ENCODE measurements at places on chromosomes 3 and 15.
A peak's percentile ranks its signal among the peaks of the same experiment; 100 is the strongest.

DNA sequence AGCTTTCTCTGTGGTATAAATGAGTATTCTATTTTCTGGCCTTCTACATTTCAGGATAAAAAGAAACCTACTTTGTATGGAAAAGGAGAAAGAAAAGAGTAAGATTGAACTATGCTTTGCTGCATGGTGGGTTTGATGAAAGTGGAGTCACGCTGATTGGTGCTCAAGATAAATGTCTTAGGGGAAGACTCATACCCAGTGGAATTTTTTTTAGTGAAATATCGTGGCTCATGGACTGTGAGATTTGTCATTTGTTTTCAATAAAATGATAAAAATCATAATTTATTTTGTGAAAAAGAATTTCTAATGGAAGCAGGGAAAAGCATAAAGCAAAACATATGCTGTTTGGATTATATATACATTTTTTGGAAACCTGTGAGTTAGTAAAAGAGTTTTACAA, 292.5 kb downstream of the ZPLD1 start:
- DNase-seq, result no peak

GRCh38 chr15:81013396-81013929, 12.7 kb downstream of the TLNRD1 start:
- no peak for DNase-seq

DNA sequence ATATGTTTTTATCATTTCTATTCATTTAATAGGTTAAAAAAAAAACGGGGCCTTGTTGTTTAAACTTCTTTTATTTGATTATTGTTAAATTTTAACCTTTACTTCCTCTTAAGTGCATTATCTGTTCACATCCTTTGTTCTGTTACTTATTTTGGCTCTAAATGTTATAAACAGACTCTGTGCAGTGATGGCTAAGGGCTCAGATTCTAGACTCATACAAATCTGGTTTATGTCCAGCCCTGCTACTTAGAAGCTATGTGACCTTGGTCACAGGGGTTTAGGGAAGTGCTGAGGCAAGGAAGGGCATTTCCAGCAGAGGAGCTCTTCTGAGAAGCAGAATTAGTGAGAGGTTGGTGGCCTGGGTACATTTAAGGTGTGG, 55.3 kb upstream of the VILL start:
- no peak for DNase-seq

DNA sequence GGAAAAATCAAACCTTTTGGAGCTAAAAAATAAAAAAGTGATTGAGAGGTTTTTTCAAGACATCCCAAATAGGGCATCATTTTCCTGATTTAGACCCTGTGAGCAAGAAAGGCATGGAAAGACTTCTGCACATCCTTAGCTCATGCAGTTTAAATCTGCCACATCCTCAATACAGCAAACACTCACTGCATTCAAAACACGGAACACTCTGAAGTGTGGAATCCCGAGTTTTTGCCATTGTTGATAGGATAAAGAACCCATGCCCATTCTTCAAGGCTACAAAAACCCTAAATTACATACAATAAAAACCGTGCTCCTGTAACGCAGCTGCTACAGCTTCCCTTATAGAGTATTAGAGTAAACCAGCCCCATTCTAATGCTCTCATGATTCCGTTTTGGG, 346.8 kb downstream of the GABRG3 start:
- no peak for DNase-seq

DNA sequence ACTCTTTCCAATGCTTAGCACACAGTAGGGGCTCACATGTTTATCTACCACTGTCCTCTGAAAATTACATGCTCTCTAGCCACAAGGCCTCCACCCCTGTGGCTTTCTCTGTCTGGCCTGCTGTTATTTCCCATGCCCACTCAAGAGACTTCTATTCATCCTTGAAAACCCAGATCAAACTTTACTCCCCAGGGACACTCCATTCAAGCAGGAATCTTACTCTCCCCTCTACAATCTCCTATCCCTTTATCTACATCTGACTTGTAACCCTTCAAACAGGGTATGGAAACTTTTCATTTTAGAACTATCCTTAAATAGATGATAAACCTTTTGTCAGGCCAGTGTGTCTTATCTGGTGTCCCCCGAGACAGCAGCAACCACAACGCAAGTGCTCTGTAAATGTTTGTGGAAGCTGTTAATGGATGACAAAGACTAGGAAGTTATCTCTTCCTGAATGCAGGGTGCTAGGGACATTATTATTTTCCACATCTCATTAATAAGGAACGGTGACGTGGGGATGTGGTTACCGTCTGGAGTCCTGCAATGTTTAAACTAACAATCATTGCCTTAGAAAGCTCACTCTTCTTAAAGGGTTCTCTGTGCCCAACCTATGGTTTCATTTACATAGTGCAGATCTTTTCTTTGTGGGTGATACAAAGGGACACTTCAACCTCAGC, 322.3 kb downstream of the ARRDC4 start:
- no peak for DNase-seq

DNA sequence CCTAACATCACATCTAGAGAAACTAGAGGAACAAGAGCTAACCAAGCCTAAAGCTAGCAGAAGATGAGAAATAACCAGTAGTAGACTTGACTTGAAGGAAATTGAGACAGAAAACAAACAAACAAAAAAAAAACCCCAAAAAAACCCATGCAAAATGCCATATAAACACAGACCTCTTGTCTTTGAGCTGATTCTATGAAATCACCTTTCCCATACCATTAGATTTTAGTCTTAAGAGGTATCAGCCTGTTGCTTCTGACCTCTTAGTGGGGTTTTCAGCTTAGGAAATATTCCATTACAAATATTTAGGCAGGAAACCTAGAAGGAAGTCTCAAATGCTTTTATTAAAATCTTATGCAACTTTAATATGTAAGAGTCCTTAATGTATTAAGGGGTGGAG, 23.9 kb upstream of the ST3GAL6 start:
- DNase-seq, result no peak

DNA sequence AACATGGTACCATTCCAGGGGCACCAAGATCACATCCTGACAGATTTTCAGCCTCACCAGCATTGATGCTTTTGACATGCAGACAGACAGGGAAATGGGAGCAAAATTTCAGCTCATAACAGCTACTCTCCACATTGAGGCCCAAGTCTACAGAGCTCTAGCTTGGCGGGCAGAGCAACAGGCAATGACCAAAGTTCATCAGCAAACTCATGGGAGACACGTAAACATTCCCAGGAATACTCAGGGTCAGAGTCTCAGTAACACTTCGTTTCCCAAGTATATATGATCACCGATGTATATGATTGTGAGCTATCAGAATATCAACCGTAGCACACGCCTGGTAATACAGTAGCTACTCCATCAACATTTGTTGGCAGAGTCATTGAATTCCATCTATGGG, 59.2 kb upstream of the SLC24A5 start:
- DNase-seq, result no peak

- DNase-seq, result no peak
Measured at GRCh38 chr3:139827833-139828232, 107.2 kb upstream of the CLSTN2 start.

- no peak for DNase-seq
Measured at GRCh38 chr15:88115486-88116152, 140.9 kb downstream of the NTRK3 start.

DNA sequence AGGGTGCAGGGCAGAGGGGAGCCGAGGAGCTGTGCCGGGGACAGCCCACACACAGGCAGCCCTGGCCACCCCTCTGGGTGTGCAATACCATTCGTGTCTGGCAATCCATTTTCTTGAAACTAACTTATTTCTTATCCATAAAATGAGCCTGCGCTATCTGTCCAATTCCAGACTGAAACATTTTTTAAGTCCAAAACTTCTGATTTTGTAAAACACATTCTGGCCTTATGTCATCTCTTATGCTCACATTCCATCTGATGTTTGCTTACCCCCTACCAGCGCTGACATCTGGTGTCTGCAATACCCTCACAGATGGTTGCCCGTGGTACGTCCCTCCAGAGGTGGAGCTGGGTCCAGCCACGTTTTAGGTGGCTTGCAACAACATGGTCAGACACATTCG, 31.8 kb downstream of the PCSK6 start:
- no peak for DNase-seq

- no peak for DNase-seq
Measured at GRCh38 chr3:16378920-16379319, 113.9 kb downstream of the OXNAD1 start.

DNA sequence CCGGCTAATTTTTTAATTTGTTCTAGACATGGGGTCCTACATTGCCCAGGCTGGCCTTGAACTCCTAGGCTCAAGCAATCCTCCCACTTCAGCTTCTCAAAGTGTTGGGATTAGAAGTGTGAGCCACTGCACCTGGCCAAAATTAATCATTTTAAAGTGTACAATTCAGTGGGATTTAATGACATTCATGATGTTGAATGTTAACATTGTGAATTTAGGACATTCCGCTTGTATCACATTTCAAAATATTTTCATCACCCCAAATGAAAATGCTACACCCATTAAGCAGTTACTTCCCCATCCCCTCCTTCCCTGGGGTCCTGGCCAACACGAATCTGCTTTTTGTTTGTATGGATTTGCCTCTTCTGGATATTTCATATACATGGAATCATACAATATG, 62.1 kb upstream of the CGNL1 start:
- no peak for DNase-seq

DNA sequence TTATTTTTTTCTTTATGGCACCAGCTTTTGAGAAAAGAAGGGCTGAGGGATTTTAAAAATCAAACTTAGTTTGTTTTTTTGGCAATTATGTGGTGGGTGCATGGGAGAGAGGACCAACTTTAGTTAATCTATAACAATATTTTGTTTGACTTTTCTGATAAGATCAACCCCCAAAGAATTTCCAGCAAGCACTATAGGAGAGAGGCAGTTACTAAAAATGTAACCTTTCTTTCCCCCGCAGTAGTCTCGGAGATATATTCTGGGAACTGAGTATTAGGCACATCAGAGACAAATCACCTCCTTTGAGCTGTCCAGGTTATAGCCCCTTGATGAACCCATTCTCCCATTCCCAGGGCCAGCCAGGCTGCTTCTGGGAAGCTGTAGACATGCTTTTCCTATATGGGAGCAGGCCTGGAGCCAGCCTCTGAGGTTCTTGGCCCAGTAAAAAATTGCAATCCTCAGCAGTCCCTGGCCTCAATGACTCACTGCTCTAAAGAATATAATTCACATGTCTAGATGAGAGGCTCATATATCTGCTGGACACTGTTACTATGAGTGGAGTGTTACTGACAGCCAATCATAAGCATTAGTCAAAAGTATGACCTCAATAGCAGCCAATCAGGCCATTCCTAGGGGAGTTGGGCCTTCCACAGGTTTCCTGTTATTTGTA, 138.3 kb upstream of the AGBL1 start:
- DNase-seq, result no peak

GRCh38 chr3:150150633-150151032, 179.9 kb upstream of the PFN2 start:
- DNase-seq, result no peak

GRCh38 chr3:39550354-39551051, 83.0 kb downstream of the MOBP start:
- DNase-seq, result no peak

- peak; percentile 50 for DNase-seq
Measured at GRCh38 chr3:39267631-39268548, 11.9 kb downstream of the CX3CR1 start.
